Astrocyte of the spinal cord (primary cell): ENCODE measurements at places on chromosomes 16 and 17.

DNA sequence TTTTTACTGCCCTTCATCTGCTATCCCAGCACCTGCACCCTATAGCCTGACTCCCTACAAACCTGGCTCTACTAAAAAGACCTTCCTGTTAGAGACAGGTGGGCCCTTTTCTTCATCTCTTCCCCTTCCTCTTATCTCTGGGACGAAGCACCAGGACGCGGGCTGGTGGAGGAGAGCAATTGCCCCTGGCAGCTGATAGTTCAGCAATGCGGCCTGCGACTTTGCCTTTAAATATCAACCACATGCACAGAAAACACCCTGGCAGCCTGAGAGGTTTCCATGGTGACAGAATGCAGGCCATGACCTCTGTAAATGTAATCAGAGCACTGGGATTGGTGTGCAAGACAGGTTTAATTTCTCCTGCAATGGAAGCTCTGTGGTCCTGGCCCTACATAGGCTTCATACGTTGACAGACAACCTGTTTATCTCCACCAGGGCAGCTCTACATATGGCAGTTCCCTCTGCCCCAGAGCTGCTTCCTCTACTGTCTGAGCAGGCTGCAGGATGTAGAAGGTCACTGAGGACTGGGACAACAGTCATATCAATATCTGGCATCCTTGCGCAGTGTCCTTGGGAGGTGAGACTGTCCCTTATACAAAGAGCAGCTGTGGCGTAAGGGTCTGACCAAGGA lies 10.0 kb upstream of the SKAP1 start:
- DNase-seq: no peak

DNA sequence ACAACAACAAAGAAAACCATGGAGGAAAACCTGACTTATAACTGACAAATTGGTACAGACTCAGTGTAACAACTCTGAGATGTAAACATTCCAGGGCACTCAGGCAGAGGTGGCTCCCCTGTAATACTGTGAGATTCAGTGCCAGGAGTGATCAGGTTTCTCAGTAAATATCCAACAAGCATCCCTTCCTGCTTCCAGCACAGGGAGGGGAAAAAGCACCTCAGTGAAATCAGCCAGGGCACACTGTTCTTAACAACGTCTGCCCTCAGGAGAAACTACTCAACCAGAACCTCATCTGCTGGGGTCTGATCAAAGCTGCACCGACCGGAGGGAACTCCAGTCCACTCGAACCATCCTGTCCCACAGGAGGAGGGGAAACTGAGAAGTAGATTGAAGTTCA lies 52.3 kb downstream of the AMFR start:
- no peak for DNase-seq

GRCh38 chr17:14752011-14752410 lies 451.1 kb downstream of the HS3ST3B1 start:
- no peak for DNase-seq

DNA sequence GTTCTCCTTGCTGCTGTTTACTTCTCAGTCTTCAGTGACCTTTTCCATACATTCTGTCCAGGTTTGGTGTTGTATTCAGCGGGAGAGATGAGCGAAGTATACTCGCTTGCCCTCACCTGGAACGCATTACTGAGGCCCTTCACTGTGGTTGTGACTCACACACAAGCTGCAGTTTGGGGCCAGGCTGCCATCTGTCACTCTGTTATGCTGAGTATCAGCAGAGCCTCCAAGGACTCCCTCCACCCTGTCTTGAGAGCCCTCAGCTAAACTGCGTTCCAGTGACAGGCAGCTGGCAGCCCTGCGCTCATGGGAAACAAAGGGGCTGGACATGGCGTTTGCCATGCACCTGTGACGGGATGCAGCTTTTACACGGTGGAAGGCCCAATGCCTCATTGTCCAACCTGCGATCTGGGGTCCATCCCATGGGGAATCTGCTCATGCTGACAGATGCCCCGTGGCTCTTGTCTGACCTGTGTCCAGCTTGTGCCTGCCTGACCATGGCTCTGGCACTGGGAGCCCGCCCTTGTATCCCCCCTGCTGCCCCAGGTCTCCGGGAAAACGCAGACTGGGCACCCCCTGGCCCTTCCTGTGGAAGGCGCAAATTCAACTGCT lies 6.5 kb upstream of the ZNF778 start:
- DNase-seq: no peak

DNA sequence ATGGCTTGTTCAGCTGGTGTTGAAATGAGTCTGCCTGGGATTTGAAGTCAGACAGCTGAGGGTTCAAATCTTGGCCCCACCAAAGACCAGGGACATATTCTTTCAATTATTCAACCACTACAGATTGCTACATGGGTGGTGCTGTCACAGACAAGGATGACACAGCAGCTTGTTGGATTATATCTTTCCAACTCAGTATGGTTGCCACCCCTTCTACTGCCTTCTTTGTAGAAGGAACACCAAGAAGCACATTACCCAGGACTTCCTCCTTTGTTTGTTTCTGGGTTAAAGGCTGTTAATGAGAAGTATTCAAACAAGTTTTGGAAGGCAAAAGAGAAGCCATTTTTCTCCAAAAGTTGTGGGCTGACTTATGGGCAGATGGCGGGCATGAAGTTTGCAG lies 78.6 kb downstream of the COPRS start:
- no peak for DNase-seq

GRCh38 chr16:66596986-66597848 lies 7.3 kb upstream of the CMTM3 start:
- DNase-seq: no peak

DNA sequence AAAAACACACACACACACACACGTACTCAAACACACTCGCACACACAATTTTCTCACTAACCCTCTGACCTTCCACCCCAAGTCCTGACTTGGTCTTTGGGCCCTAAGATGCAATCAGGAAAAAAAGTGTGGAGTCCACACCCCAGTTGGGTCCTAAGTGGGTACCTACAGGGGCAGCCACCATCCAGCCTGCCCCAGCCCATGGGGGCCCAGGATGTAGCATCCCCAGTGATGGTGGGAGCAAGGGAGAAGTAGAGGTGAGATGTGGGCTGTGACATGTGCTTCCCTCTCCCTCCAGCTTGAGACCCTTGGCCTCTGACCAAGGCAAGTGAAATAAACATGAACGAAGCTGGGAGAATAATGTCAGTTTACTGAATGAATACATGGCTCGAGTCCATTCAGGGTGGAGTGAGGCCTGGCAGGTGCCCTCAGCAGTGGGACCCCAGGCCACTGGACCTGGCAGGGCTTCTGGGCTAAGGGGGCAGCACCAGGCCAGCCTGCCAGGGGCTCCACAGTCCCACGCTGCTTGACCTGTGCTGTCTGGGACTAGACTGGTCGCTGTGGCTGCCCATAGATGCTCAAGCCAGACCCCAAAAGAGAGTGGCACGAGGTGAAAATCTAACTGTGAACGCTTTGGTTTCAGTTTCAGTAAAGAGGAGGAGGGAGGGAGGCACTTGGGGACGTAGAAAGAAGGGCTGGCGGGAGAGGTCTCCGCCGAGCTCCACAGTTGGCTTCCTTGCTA lies 73.7 kb downstream of the MRC2 start:
- DNase-seq: no peak

- peak; percentile 78 for DNase-seq
Observed at GRCh38 chr16:82031116-82032084, 3.7 kb upstream of the HSD17B2 start.

- no peak for DNase-seq
Observed at GRCh38 chr16:2328428-2328827, 12.1 kb downstream of the ABCA3 start.

DNA sequence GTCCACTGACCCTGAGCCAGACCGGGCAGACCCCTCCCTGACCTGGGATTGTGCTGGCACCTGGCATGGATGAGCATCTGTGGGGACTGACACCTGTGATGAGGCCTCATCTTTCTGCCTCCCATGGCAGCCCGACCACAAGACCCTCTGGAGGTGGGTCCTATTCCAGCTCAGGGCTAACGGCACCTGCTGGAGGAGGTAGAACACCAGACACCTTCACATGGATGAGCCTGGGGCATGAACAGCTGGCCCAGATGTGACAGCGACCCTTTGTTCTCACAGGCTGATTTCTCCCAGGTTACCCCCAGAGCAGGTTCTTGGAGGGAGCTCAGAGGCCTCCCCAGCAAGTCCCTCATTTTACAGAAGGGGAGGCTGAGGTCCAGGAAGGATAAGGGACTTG lies 46.4 kb upstream of the PIK3R6 start:
- DNase-seq: no peak

DNA sequence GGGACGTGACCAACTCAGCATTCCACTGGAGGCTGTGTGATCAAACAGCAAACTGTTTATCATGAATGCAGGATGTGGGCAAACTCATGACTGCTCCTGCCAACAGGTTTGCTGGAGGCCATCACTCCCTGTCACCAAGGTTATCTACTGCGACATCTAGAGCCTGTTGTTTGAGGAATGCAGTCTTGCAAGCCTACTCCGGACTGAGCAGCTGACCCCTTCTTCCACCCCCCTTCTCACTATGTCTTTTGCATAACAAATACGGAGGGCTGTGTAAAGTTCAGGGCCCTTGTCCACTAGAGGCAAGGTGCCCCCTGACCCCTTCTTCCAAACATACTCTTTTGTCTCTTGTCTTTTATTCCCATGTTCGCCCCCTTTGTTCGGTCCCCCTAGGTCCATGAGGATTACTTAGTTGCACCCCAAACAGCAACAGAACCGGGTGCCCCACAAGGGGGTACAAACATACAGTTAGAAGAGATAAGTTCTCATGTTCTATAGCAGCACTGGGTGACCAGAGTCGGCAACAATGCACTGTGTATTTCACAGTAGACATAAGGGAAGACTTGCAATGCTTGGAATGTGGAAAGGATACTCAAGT lies 28.7 kb downstream of the MEAK7 start:
- DNase-seq: no peak

DNA sequence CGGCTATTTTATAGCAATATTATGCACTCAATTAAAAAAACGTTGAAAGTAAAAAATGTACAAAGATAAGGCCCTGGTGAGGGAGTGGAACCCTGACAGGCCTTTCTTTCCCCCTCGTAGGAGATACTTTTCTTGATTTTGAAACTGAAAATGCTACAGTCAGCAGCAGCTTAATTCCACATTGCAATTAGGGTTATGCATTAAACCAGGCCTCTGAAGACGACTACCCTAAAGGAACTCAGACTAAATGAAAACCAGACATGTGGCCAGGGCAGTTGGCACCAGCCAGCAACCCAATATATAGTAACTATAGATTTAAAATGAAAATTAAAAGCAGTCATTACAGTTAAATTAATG lies 463.2 kb upstream of the MAF start:
- no peak for DNase-seq

DNA sequence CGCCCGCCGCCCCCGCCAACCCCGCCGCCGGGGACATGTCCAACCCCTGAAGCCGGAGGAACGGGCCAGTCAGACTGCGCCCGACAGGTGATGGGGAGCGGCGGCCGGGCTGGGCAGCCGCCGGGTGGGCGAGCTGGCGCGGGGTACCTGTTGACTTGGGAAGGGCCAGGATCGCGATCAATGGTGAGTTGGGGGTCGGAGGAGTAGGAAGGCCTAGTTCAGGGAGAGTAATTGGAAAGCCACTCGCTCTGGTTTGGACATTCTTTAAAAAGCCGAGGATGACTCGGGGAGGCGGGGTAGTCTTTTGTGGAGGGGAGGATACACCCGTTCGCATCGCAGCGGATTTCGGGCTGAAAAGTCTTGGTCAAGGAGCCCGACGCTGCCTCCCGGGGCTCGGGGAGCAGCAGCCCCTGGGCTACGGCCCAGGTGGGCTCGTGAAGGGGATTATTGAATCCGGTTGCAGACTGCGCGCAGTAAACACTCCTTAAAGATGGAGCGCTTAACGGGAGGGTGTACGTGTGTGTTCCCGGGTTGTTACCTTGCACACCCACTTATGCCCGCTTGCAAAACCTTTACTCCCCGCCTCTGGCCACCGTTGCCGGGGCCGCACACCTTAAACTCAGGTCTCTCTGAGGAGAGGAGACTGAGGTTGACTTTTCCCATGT lies 123.8 kb downstream of the GOSR1 start:
- peak; percentile 22 for DNase-seq

DNA sequence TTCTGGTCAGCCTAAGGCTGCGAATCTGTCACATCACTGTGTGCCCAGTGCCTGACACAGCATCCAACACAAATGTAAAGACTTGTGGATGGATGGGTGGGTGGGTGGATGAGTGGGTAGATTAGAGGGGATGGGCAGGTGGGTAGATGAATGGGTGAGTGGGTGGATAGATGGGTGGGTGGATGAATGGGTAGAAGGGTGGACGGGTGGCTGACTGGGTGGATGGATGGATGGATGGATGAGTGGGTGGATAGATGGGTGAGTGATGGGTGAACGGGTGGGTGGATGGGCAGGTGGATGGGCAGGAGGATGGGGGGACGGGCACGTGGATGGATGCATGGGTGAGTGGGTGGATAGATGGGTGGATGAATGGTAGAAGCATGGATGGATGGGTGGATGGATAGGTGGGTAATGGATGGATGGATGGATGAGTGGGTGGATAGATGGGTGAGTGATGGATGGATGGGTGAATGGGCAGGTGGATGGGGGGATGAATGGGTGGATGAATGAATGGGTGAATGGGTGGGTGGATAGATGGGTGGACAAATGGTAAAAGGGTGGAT lies 31.1 kb upstream of the ZFPM1 start:
- DNase-seq: no peak
